HT1080 (cell line): ENCODE measurements at places on chromosomes 6 and 20. TPM values are rescaled to one million over a fixed set of nuclear protein-coding genes. Genes with fewer than 3 reads are reported as not detected.

DNA sequence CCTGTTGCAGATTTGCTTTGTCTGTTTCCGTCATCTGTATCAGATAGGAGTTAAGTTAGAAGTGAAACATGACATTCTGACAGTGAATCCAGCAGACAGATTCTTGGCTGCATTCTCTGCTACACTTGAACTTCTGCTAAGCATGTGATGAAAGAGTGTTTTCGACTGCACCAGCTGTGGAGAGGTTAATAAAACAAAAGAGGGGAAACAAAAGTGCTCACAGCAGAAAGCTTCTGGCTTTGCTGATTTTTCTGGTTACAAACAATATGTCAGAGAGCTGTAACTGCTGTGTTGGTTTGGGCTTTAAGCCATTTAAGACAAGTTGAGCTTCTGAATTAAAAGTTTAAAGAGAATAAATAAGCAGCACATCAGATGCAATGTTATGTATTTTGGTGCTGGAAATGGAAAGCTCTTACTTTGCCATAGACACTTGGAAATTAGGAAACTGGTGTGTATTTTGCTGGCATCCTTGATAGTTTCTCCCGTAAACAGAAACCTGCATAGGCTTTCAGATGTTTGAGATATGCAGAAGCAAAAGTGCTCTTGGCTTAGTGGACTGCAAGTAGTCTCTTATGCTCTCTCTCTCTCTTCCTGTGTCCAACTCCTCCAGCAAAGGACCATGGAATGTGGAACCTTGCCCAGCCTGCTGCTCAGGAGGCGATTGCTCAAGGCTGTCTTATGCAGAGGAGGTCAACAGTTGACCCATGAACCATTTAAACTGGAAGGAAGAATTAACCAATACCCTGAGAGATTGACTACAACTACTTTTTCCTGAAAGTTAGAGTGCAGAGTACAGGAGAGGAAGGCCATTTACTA lies 104.9 kb downstream of the RPS12 start:
- DNase-seq: peak; percentile 65

GRCh38 chr6:32666420-32667300 lies at the start of gene HLA-DQB1:
Gene HLA-DQB1 (minus strand): TSS chr6:32666657. CDS start chr6:32666607, 50 bp downstream.
- DNase-seq: peak; percentile 6

- DNase-seq: peak; percentile 31
Measured at GRCh38 chr6:38095054-38095453, 275.5 kb downstream of the ZFAND3 start.

- peak; percentile 16 for DNase-seq
Measured at GRCh38 chr6:25447570-25447929, 168.4 kb downstream of the CARMIL1 start.

DNA sequence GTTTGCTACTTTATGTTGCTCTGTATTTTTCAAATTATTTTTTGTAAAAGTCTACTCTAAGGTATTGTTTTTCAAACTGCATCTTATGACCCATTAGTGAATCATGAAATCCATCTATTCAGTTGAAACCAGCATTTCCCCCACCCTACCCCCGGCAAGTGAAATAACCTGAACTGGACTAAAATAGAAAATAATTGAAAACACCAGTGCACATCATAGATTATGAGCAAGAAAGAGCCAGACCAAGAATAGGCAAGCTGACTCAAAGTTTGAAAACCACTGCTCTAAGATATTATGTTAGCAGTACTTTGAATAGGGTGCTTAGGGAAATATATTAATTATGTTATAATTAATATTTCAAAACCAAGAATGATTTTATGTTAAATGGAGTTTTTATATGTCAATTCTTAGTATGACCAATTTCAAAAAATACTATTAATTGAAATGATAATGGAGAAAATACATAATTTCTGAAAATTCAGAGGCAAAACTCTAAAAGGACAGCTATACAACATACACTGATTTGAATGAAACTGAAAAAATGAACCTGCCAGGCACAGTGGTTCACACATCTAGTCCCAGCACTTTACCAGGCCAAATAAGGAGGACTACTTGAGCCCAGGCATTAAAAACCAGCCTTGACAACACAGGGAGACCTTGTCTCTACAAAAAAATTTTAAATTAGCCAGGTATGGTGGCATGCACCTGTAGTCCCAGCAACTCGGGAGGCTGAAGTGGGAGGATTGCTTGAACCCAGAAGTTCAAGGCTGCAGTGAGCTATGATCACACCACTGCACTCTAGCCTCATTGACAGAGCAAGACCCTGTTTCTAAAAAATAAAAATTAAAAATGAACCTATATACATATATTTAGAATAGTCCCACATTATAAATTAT lies 112.0 kb downstream of the CDK19 start:
- no peak for DNase-seq

GRCh38 chr20:8608470-8608869 lies 460.4 kb upstream of the PLCB4 start:
- DNase-seq: no peak

DNA sequence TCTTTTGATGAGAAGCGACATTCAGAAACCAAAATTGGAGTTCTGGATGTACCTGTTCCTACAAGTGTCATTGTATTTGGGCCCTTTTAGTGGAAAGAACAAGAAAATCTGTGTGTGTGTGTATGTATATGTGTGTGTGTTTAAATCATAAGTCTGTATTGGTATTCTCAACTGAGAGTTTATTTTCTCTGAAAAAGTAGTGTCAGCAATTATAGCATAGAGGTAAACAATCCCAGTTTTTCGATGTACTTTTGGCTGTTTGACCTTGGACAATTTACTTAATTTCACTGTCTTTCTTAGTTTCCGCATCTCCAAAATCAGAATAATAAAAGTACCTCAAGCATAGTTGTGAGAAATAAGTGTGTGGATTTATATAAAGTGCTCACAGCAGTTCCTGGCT lies 57.2 kb downstream of the EYA4 start:
- no peak for DNase-seq

GRCh38 chr6:166222631-166223030 lies 55.0 kb upstream of the TBXT start:
- DNase-seq: no peak

- DNase-seq: no peak
Measured at GRCh38 chr6:112560651-112561050, 213.5 kb downstream of the RFPL4B start.

- no peak for DNase-seq
Measured at GRCh38 chr6:131124336-131125071, 10.8 kb upstream of the AKAP7 start.

DNA sequence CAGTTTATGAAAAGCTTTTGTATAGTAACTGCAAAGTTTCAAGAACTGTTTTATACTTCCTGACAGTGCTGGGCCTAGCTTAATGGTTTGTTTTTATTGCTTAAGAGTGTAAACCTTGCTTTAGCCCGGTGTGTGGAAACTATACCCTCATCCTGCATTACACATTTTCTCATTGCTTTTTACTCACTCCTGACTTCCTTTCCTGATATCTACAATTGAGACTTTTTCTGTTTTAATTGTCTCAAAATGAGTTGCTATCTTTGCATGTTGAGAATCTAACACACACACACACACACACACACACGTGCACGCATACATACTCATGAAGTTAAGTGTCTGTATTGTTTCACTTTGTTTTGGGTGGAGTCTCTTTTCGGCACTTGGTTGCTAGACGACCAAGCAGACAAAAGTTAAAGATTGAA lies 16.7 kb downstream of the BMP2 start:
- no peak for DNase-seq

- DNase-seq: no peak
Measured at GRCh38 chr20:7994809-7995208, 24.8 kb downstream of the TMX4 start.

- DNase-seq: no peak
Measured at GRCh38 chr6:53727748-53728147, 62.2 kb upstream of the KLHL31 start.

GRCh38 chr6:27889628-27890444 lies 22.4 kb downstream of the OR2B2 start:
- DNase-seq: no peak

- no peak for DNase-seq
Measured at GRCh38 chr20:39010496-39010895, 48.4 kb downstream of the DHX35 start.

GRCh38 chr20:2952766-2953165 lies 79.5 kb downstream of the PTPRA start:
- no peak for DNase-seq

GRCh38 chr6:109118871-109119354 lies 23.6 kb downstream of the CEP57L1 start:
- no peak for DNase-seq

GRCh38 chr6:23420659-23421350 lies 705.2 kb upstream of the NRSN1 start:
- peak; percentile 13 for DNase-seq

- no peak for DNase-seq
Measured at GRCh38 chr20:57458400-57459160, 66.4 kb downstream of the CTCFL start.

- no peak for DNase-seq
Measured at GRCh38 chr6:167720456-167721285, 106.0 kb upstream of the AFDN start.

DNA sequence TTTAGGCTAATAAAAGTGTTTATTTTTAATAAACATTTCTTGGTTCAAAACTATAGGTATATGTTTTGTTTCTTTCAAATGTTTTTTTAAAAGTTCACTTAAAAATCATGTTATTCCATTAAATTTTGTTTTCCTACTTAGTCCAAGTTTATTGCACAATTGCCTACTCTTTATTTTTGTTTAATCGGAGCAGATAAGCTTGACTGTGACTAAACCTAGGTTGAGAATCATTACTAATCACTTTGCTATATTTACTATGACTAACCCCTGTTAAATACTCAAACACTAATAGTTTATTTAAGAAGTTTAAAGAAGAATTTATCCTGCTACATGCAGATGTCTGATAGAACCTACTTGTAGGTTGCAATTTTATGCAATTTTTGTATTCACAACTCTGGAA lies 18.8 kb downstream of the MAP3K4 start:
- no peak for DNase-seq

DNA sequence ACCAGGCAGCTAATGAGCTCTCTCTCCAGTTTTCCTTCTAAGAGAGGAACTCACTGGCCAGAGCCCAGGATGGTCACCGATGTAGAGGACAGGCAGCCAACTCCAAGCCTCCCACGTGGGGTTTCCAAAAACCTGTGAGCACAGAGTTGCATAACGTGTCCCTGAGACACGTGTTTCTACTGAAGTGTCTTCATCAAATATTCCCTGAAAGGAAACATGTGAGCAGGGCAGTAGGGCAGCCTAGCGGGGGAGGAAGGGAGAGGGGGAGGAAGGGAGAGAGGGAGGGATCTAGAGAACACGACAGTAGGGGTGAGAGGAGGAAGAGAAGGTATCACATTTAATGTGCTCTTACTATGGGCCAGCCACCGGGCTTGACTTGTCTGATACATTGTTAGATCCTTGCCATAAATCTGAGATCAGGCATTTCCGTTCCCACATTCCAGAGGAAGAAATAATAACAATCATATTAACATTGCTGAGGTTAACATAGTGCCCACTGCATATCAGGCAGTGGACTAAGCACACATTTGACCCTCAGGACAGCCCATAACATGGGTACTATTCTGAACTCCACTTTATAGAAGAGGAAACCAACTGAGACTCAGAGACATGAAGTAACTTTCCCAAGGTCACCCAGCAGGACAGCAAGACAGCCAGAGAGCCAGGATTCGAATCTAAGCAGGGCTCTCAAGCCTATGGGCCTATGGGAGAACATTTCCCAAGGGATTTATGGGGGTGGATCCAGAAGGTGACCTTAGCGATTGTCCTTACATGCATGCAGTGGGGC lies 4.5 kb upstream of the SYS1 start:
- DNase-seq: peak; percentile 49

DNA sequence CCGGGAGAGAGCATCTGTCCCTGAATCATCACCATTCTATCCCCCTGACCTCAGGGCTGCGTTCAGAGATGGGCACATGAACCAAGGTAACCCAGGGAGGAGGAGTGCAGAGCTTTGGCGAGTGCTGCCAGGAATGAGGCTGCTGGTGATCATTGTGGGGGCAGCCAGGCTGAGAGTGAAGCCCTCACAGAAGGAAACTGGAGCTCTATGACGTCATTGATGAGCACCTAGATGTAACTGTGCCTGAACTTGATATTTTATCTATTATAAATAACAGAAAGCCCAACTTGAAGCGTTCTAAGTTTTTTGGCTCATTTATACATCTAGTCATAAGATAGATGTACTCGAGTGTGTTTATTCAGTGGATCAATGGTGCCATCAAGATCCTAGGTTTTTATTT lies 17.3 kb upstream of the TSHZ2 start:
- no peak for DNase-seq

DNA sequence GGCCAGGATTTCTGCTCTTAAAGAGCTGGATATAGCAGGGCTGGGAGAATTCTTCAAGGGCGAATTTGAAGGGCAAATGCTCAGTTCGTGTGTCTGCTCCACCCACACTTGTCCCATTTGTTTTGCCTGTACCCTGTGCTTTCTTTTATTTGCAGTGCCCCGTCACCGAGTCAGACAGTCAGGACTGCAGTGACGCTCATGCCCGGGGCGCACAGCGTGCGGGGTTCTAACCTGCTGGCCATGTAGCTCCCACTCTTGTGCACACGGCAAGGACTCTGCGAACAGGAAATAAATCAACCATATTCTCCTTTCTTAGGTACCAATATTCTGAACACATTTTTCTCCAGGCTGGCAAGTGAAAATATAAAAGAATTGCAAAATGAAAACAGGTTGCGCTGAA lies 17.7 kb downstream of the LYRM4 start:
- DNase-seq: no peak

GRCh38 chr20:53981752-53982437 lies 88.5 kb downstream of the BCAS1 start:
- no peak for DNase-seq

GRCh38 chr20:23050847-23051627 lies 1.6 kb upstream of the THBD start:
- DNase-seq: peak; percentile 7

GRCh38 chr20:33284284-33284683 lies 1.3 kb downstream of the BPIFB1 start:
- no peak for DNase-seq

DNA sequence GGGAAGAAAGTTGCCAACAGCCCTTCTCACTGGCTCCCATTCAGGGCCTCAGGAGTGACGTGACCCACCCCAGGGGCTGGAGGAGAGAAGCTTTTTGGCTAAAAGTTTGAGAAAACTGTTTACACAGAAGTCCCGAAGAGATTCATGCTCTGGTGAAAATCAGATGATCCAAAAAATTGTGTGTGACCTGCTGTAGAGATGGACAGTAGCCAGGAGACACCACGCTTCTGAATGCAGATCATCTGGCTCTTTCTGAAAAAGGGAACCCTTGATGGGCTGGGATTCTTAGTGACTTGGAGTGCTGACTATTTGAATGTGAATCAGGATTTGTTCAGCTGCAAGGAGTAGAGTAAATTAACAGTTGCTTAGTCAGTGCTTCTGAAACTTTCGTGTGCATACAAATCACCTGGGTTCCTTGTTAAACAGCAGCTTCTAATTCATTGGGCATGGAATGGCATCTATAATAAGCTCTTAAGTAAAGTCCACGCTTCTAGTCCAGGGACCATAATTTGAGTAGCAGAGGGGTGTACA lies 265.1 kb downstream of the PREX1 start:
- DNase-seq: no peak

ADTRP gene
- total RNA-seq: 6.5 and 11.6 TPM in 2 replicates

TMEM74B gene
- total RNA-seq: 0.29 and 0.50 TPM in 2 replicates

TRIM26 gene
- 28.8 and 29.2 TPM in 2 replicates for total RNA-seq

ARMH2 gene
- total RNA-seq: not detected in 2 replicates

AGER gene
- 1.3 TPM in 1 of 2 replicates, not detected in the other for total RNA-seq

SNX14 gene
- total RNA-seq: 86.3 and 87.8 TPM in 2 replicates

PRKN gene
- total RNA-seq: 0.27 TPM in 1 of 2 replicates, not detected in the other

BPI gene
- total RNA-seq: not detected in 2 replicates

SCUBE3 gene
- 0.84 and 1.0 TPM in 2 replicates for total RNA-seq

ZFAND3 gene
- total RNA-seq: 11.3 and 18.2 TPM in 2 replicates

C4B gene
- total RNA-seq: 0.27 and 1.2 TPM in 2 replicates

RNF39 gene
- total RNA-seq: 0.06 TPM in 1 of 2 replicates, not detected in the other

LY86 gene
- total RNA-seq: not detected in 2 replicates

SLC22A2 gene
- not detected in 2 replicates for total RNA-seq
